Activated CD4-positive, alpha-beta T cell treated with anti-CD3 and anti-CD28 coated beads for 1 hour (primary cell): ENCODE measurements at places on chromosomes 5 and 9.

DNA sequence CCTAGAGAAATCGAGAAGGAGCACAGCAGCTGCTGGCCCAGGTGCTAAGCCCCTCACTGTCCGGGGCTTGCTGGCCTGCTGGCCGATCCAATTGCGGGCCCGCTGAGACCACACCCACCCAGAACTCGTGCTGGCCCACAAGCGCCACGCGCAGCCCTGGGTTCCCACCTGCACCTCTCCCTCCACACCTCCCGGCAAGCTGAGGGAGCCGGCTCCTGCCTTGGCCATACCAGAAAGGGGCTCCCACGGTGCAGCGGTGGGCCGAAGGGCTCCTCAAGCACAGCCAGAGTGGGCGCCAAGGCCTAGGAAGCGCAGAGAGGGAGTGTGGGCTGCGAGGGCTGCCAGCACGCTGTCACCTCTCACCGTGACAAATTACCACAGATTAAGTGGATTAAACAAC, 6.8 kb upstream of the BNC2 start:
- DNase-seq, result no peak

DNA sequence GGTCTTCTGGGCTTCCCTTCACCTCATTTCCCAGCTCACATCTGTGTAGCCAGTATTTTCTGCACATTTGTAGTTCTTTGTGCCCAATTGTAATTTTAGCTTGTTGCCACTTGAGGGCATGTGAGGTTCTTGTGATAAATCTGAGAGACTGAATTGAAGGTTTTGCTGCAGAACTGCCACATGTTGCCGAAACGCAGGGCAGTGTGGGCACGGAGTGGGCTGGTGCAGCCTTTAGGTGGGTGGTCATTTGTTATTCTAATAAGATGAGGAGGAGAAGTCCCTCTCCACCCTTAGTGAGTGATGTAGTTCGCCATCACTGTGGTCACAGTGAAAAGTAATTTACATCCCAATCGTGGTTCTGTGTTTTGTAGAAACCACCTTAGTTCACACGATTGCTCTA, 21.2 kb downstream of the OTULIN start:
- no peak for DNase-seq

DNA sequence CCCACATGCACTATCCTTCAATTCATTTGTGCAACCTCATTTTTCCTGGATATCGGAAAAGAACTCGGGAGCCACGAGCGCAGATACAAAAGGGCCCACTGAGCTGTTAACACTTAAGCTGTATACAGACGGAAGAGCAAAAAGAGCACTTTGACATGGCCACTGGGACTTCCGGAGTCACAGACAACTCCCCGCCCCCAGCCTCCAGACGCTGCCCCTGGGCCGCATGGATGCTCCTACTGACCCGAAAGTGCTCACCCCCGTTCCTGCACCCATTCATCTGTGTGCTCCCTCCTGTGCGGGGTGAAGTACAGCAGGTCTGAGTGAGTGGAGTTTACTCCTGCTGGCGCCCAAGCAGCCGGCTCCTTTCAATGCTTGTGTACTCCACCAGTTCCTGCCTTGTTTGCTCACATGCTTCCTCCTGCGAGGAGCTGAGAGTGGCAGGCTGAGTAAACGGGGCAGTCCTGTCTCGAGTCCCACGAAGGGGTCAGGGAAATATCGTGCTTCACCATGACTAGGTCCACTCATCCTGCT, 901.0 kb upstream of the CTNND2 start:
- no peak for DNase-seq

- DNase-seq, result no peak
These were observed 14.6 kb downstream of the TTLL11 start for GRCh38 chr9:122078557-122078956.

- DNase-seq, result no peak
These were observed 120.1 kb downstream of the SNX18 start for GRCh38 chr5:54637654-54638053.

DNA sequence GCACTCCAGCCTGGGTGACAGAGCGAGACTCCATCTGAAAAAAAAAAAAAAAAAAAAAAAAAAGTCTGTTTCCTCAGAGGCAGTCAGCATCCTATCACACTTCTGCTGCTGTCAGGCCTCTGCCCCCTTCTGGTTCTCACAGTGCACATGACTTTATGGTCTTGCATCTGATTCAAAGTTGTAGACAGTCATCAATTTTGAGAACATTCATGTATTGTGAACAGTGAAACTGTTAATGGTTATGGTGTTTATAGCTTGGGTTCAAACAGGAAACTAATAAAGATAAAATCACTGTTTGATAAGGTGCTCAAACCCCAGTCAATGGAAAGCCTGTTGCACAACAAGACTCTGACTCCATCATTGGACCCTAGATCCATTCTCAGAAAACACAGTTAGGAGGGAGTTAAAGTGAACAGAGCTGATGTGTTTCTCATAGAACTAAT, 61.4 kb downstream of the FOXD1 start:
- no peak for DNase-seq

DNA sequence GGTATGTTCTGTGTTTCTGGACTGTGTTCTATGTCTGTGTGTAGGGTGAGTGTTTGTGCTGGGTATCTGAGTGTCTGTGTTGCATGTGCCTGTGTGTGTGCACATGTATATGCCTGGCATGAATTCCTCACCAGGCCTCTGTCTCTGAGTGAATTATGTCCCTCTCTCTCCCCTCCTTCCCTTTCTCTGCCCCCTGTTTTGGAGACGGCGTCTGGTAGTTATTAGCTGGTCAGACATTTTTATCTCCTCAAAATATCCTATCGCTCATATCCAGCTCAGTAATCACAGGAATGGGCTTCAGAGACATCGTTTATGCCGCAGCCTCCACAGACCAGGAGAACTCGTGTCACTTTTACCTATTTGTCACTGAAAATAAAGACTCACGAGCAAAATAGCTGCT, 483.2 kb upstream of the BRINP1 start:
- no peak for DNase-seq

- DNase-seq, result no peak
These were observed 90.2 kb upstream of the SH3PXD2B start for GRCh38 chr5:172544371-172545095.

DNA sequence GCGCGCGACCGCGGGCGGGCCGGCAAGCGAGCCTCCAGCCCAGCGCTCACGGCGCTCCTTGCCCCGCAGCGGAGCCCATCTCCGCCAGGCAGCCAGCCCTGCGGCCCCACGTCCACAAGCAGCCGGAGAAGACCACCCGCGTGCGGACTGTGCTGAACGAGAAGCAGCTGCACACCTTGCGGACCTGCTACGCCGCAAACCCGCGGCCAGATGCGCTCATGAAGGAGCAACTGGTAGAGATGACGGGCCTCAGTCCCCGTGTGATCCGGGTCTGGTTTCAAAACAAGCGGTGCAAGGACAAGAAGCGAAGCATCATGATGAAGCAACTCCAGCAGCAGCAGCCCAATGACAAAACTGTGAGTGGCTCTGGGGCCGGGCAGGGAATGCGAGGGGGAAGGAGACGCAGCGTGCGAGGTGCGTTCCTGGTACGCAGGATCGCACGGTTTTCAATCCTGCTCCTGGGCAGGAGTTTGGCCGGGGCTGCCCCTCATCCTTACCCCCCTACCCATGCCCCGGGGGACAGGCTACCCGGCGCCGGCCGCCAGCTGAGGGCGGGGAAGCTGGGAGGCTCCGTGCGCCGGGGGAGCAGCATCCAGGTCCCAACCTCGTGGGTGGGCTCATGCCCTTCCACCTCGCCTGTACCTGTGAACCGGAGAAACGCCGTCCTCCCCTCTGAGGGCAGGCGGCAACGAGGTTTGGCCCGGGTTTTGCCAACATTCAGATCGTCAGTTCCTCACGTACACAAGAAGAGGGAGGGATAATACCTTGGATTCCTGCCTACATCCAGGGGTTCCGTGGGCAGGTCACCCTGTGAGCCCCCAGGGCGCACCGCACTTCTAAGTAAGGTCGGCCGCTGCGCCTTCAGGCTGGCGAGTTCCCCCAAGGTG, 6.6 kb downstream of the ISL1 start:
- DNase-seq, result no peak

DNA sequence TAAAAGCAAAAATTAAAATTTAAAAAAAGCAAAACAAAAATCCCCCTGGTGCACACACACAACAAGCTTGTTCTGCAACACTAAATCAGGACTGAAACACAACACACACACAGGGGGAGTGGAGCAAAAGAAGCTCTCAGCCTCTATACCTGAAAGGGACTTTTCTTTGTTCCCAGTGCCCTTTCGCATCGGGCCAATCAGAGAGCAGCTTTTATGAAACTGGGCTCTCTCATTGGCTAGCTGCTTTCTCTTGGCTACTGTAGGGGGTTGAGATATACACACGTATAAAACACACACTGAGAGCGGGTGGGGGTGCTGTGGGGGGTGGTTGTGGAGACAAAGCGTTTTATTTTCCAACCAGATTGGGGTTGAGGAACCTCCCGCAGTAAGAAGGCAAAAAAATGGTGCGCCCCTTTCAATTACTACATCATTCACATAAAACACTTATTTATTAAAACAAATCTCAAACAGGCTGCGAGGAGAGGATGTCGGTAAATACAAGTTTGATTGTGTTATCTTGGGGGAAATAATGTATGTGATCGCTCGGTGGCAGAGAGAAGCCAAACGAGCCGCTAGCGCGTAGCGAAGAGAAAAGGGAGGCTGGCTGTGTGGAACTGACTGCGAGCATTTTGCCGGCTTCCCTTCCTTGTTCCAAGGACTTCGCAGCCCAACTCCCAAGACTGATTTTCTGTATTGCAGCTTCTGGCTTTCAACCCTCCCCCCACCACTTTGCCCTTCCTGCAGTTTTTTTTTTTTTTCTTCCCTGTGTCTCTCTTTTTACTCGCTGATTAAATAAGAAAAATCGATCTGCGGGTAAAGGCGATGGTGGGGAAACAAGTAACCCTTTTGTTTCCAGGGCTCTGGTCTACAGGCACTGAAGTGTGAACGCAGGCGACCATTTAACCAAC, 2.5 kb upstream of the ZNF608 start:
- DNase-seq, result no peak

GRCh38 chr5:157766442-157766841, 22.9 kb downstream of the LSM11 start:
- DNase-seq, result no peak

GRCh38 chr5:133794771-133795415, 173.5 kb downstream of the C5orf15 start:
- DNase-seq, result no peak

GRCh38 chr9:1668441-1668840, 346.7 kb upstream of the SMARCA2 start:
- no peak for DNase-seq

- DNase-seq, result no peak
These were observed 3.5 kb upstream of the OR5C1 start for GRCh38 chr9:122785269-122785668.

DNA sequence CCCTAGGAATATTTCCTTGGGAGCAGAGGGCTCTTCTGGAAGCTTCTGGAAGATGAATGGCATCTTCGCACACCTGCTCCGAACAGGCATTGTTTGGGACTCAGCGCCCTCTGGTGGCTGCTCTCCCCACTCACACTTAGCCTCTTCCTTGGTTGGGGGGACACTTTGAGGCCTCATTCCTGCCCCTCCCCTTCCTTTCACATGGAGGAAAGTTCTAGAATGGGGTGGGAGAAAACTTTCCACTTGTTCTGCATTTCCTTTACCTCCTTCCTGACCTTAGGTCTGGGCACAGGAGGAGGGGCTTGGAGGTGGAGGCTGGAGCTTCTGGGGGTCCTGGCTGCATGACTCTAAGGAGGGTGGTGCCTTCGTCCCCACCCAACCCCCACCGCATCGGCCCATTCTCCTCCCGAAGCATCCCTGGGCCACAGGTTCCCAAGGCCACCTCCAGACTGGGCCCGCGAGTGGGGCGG, 19.3 kb upstream of the SMIM32 start:
- peak; percentile 10 for DNase-seq

DNA sequence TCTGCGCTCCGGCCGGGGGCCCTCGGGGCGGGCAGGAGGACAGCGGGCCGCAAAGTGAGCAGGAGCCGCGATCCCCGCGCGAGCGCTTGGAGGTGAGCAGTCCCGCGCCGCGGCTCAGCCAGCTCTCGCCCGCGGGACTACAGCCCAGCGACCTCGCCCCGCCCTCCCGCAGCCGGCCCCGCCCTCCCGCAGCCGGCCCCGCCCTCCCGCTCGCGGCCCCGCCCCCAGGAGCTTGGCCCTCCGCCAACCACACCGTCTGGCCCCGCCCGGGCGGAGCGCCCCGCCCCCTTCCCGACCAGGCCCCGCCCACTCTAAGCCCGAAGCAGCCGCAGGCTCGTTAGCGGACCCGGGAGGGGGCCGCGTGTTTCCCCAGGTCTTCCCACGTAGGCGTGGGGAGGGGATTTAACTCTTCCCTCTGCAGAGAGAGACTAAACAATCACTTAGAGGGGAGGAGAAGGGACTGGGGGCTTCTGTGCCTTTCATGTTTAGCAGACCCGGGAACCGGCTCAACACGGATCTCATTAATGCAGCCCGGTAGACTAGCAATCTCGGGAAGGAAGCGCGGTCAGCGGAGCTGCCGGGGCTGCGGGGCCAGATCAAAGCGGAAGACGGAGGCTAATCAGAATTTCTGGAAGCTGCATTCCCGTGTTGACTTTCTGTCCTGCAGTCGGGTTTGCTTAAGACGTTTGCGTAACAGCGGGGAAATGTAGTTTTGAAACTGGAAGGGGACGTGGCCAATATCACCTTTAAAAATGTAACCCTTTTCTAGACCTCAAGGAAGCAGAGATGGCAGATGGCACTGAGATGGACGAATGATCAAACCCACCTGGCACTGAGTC, at the start of gene MYO10:
TSS of gene MYO10 (minus strand) at position 139 of the 839 bp plus-strand sequence. CDS start 480 bp downstream, outside the sequence.
- peak; percentile 51 for DNase-seq

GRCh38 chr5:65555287-65555686, 7.7 kb downstream of the CENPK start:
- DNase-seq, result no peak

DNA sequence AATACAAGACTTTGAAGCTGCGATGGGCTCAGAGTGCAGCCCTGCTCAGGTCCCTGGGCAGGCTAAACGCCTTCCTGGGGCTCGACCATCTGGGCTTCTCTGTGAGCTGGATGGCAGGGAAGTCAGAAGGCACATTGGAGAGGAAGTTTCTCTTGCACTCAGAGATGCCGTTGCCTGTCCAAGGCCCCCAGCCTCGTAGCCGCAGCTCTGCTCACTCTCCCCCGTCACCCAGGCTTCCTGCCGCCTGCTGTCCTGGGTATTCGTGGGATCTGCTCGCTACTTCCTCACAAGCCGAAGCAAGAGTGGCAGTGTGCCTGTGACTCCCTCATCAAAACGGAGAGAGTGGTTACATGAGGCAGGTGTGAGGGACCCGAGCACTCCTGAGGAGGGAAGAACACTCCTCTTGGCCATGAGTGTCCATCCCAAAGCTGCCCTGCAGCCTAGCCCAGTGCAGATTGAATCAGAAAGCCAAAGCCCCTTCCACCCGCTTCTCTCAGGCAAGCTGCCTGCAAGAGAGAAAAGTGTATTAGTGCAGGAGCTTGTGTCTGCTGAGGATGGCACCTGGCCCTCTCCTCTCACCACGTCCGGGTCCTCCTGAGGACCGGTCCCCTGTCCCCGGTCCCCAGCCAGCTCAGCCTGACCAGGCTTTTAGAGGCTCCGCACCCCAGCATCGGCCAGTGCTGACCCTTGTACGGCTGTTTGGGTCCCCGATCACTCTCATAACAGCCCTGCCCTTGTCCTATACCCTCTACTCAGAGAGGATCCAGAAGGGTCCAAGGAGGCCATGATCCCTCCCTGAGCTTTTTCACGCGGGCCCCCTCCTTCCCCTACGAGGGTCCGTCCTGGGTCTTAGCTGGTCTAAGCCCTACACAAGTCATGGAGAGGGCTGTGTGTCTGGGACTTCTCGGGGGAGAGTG, 7.3 kb downstream of the FCN2 start:
- peak; percentile 4 for DNase-seq

GRCh38 chr5:2917524-2917923, 166.0 kb upstream of the IRX2 start:
- no peak for DNase-seq
